ENCODE measurements at places on chromosomes 2 and 18. TPM values are rescaled to one million over a fixed set of nuclear protein-coding genes. Genes with fewer than 3 reads are reported as not detected.
A peak's percentile ranks its signal among the peaks of the same experiment; 100 is the strongest.

DNA sequence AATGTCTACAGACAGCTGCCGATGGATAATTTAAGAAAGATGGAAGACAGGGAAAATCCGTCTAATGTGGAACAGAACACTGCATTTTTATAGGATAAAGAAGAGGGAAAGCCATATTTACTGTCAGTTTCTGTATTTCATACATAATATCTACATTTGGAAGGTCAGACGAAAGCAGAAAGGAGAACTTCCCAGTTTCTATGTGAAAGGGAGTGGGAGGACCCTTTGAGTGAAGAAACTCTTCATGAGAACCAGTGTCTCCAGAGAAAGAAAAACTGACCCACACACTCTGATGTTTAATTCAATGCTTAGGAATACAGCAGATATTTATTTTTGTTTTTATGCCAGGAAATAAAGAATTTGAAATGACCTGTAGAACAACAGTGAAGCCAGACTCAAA, 127.2 kb downstream of the CALCRL start:
- H3K27me3 ChIP-seq, result no peaks in the 10 kb centered on the region
- H3K4me3 ChIP-seq, result no peak overlapping the region
- no peak overlapping the region for H3K27ac ChIP-seq

DAW1 gene
- not detected for total RNA-seq

NCKAP5 gene
- total RNA-seq, result 0.55 TPM

GRCh38 chr18:58140387-58141325, 96.6 kb downstream of the NEDD4L start:
- DNase-seq, result no peak
- H3K4me1 ChIP-seq, result no peaks in the 10 kb centered on the region
- H3K4me3 ChIP-seq, result no peak overlapping the region
- H3K27me3 ChIP-seq, result peaks cover 3% of the 10 kb centered on the region
- H3K27ac ChIP-seq, result no peak overlapping the region
- no peaks in the 10 kb centered on the region for H3K36me3 ChIP-seq

GRCh38 chr2:175575346-175576258, 394.1 kb upstream of the ATP5MC3 start:
- no peak overlapping the region for H3K27ac ChIP-seq
- no peak for DNase-seq
- H3K36me3 ChIP-seq, result no peaks in the 10 kb centered on the region

TMEM182 gene
- total RNA-seq, result 9.9 TPM

TMEM200C gene
- not detected for total RNA-seq

CNTNAP5 gene
- total RNA-seq, result not detected

SERPINB11 gene
- total RNA-seq, result not detected

AGXT gene
- total RNA-seq, result not detected

DNA sequence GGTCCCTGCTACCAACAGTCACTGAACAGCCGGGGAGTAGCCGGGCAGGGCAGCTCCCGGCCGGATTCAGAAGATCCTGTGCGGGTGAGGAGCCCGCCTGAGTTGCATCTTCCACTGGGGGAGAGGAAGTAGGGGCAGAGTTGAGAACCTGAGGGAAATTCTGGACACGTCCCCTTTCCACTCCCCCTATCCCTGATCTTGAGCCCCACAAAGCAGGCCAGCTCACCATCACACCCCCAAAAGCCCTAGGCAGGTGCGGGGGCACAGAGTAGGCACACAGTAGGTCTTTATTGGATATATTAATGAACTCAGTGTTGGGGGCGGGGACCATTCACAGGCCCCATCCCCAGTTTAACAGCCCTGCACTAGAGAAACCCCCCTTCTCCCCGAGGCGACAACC, 81.9 kb upstream of the UXS1 start:
- no peaks in the 10 kb centered on the region for H3K4me1 ChIP-seq
- DNase-seq, result no peak
- no peaks in the 10 kb centered on the region for H3K36me3 ChIP-seq
- H3K4me3 ChIP-seq, result no peak overlapping the region

DNA sequence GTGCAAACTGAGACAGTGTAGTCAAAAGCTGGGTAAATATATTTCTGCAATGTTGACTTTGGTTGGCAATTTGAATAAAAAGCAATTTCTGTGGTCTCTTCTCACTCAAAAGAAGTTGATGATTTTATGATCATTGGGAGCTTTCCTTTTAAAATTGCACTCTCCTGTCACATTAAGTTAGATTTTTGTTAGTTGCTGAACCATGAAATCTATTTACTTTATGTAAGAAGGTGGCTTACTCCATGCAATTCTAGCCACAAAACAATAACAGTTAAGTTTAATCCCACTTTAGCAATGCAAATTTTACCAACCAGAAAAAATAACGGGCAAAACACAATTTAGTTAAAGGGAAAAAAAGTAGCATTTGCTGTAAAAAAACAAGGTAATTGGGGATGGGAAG, 48.3 kb downstream of the DLGAP1 start:
- H3K4me1 ChIP-seq, result no peaks in the 10 kb centered on the region
- no peak for DNase-seq
- no peaks in the 10 kb centered on the region for H3K27me3 ChIP-seq
- no peaks in the 10 kb centered on the region for H3K36me3 ChIP-seq

DNA sequence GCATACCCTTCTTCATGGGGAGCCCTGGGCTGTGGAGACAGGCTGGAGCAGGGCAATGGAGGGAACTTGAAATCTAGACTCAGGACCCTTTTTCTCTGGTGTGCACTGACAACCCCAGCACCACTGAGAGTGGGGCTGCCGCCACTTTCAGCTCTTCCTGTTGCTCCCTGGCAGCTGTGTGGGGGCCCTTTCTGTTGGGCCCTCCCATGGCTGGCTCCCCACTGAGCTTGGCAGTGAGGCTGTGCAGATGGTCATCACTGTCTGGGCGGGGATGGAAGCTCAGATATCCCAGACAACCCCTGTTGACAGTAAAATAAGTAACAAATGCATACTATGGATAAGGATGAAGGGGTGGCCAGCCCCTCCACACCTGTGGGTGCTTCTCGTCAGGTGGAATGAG, 6.7 kb downstream of the MYO7B start:
- H3K27ac ChIP-seq, result no peak overlapping the region
- no peaks in the 10 kb centered on the region for H3K4me1 ChIP-seq

DNA sequence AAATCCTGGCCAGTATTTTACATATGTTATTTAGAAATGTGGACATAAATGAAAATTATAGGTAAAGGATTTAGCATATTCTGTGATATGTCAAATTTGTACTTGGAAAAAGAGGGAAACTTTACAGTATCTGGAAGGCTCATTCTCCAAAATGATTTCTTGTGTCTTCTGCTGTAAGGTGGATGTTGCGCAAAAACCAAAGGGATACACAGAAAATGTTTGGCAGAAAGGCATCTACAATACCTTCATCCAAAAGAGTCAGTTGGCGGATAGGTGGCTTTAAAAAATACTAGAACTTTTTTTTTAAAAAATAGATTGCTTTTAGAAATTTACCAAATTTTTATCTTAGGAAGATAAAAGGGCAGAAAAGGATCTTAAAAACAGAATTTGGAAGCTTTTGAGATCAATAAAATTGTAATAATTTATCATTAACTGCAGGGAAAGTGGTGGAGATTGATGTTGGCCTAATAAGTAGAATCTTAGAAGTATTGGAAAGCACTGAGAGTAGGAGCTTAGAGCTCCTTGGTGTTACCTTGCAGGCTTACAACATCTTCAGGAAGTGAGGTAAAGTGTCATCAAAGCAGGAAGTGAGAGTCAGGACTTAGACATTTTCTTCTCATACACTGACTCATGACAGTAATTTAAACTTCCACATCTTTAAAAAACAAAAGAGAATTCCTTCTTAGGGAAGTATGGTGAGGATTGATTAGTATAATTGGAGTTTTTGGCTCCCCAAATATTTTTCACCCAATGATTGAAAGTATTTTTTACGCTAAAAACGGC, 2.1 kb downstream of the NABP1 start:
- no peaks in the 10 kb centered on the region for H3K36me3 ChIP-seq
- peaks cover 25% of the 10 kb centered on the region for H3K4me1 ChIP-seq
- H3K27ac ChIP-seq, result peak overlapping the region; percentile 89
- no peaks in the 10 kb centered on the region for H3K27me3 ChIP-seq

GRCh38 chr2:157792335-157793052, 83.6 kb downstream of the ACVR1 start:
- peaks cover 58% of the 10 kb centered on the region for H3K4me1 ChIP-seq
- peak overlapping the region; percentile 92 for H3K27ac ChIP-seq
- peak; percentile 30 for DNase-seq
- H3K36me3 ChIP-seq, result peaks cover 7% of the 10 kb centered on the region

TMEM178A gene
- total RNA-seq, result not detected

LBX2 gene
- total RNA-seq, result 0.59 TPM

GRCh38 chr18:36212301-36213171, 25.2 kb downstream of the MOCOS start:
- no peak for DNase-seq
- no peaks in the 10 kb centered on the region for H3K4me1 ChIP-seq
- H3K27me3 ChIP-seq, result no peaks in the 10 kb centered on the region
- no peak overlapping the region for H3K27ac ChIP-seq
- no peak overlapping the region for H3K4me3 ChIP-seq
- no peaks in the 10 kb centered on the region for H3K36me3 ChIP-seq

GRCh38 chr18:79400091-79400590, 4.4 kb downstream of the NFATC1 start:
- peaks cover 47% of the 10 kb centered on the region for H3K4me1 ChIP-seq
- H3K36me3 ChIP-seq, result no peaks in the 10 kb centered on the region
- peak overlapping the region; percentile 96 for H3K27ac ChIP-seq
- H3K27me3 ChIP-seq, result no peaks in the 10 kb centered on the region
- DNase-seq, result peak; percentile 62

GRCh38 chr2:240840435-240841060, 20.5 kb upstream of the KIF1A start:
- H3K36me3 ChIP-seq, result no peaks in the 10 kb centered on the region
- no peak for DNase-seq
- H3K4me3 ChIP-seq, result no peak overlapping the region
- H3K27ac ChIP-seq, result no peak overlapping the region
- no peaks in the 10 kb centered on the region for H3K4me1 ChIP-seq
- peaks cover 12% of the 10 kb centered on the region for H3K27me3 ChIP-seq

DNA sequence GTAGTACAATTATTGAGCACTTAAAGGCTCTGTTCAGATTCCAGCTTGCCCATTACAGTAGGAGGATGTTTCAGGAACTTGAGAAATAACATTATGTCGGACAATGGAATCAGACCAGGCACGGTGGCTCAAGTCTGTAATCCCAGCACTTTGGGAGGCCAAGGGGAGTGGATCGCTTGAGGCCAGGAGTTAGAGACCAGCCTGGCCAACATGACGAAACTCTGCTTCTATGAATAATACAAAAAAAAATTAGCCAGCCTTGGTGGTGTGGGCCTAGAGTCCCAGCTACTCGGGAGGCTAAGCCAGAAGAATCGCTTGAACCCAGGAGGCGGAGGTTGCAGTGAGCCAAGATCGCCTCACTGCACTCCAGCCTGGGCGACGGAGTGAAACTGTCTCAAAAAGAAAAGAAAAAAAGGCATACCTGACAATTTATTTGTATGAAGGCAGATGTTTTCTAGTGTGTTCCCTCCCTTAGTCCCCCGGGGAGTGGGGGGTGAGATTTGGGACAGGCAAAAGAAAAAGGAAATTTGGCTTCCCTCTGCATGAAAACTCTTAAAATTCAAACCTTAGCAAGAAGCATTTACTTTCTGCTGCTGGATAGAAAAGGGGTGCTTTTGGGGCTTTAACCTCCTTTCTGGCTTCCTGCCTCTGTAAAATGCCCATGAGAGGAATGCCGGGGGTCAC, 13.7 kb upstream of the ZNF532 start:
- H3K36me3 ChIP-seq, result no peaks in the 10 kb centered on the region
- DNase-seq, result peak; percentile 34
- peak overlapping the region; percentile 68 for H3K27ac ChIP-seq

GRCh38 chr2:99688699-99689098, 198.9 kb upstream of the REV1 start:
- no peak overlapping the region for H3K27ac ChIP-seq
- no peaks in the 10 kb centered on the region for H3K27me3 ChIP-seq
- H3K36me3 ChIP-seq, result no peaks in the 10 kb centered on the region
- peaks cover 4% of the 10 kb centered on the region for H3K4me1 ChIP-seq
- no peak for DNase-seq
- H3K4me3 ChIP-seq, result no peak overlapping the region

GRCh38 chr18:58268849-58269248, 224.8 kb downstream of the NEDD4L start:
- DNase-seq, result peak; percentile 46
- no peaks in the 10 kb centered on the region for H3K27me3 ChIP-seq
- peak overlapping the region; percentile 42 for H3K27ac ChIP-seq

DNA sequence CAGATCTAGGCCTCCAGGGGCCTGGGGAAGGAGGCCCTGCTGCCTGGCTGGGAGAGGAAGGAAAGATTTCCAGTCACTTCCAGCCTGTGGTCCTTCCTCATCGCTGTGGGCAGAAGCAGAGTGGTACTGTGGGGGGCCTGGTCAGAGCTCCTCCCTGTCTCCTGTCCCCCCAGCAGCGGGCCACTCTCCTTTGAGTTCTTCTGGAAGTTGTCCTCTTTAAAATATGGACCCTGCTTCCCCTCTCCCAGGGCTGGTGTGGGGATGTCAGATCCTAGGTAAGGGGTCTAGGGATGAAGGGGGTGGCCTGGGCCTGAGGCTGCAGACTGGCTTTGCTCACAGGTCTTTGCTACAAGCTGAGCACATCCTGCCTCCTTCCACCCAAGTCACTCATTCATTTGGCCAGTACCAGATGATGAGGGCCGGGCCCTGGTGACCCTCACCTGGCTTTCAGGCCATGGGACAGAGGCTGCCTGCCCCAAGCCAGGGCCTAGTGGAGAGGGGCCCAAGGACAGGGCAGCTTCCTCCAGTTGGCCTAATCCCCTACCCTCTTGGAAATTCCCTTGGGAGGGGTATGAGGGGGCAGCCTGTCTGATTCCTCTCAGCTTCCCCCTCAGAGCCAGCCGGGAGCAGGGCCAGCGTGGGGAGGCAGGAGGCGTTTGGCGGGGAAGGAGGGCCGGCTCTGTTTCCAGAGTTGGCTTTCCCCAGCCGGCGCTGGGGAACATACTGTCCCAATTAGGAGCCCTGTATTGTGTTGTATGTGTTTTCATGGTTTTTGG, 231.9 kb downstream of the DYSF start:
- no peaks in the 10 kb centered on the region for H3K27me3 ChIP-seq
- peak; percentile 89 for DNase-seq
- peaks cover 34% of the 10 kb centered on the region for H3K4me1 ChIP-seq
- H3K27ac ChIP-seq, result peak overlapping the region; percentile 87

GRCh38 chr18:79485788-79486355, 90.1 kb downstream of the NFATC1 start:
- H3K27ac ChIP-seq, result peak overlapping the region; percentile 47
- H3K36me3 ChIP-seq, result peaks cover 10% of the 10 kb centered on the region
- no peaks in the 10 kb centered on the region for H3K27me3 ChIP-seq
- DNase-seq, result no peak

GRCh38 chr2:20148923-20149702, 75.8 kb downstream of the SDC1 start:
- H3K36me3 ChIP-seq, result no peaks in the 10 kb centered on the region
- no peaks in the 10 kb centered on the region for H3K27me3 ChIP-seq
- no peak for DNase-seq
- no peak overlapping the region for H3K4me3 ChIP-seq

- no peaks in the 10 kb centered on the region for H3K4me1 ChIP-seq
- DNase-seq, result no peak
- no peaks in the 10 kb centered on the region for H3K27me3 ChIP-seq
Measured at GRCh38 chr2:241810307-241811200, 1.6 kb downstream of the NEU4 start.

- DNase-seq, result no peak
- no peak overlapping the region for H3K4me3 ChIP-seq
- H3K4me1 ChIP-seq, result no peaks in the 10 kb centered on the region
- H3K36me3 ChIP-seq, result no peaks in the 10 kb centered on the region
- no peaks in the 10 kb centered on the region for H3K27me3 ChIP-seq
Measured at GRCh38 chr2:126504949-126505348, 151.0 kb upstream of the GYPC start.

GRCh38 chr2:70658476-70658875, 104.8 kb upstream of the TGFA start:
- peaks cover 9% of the 10 kb centered on the region for H3K27me3 ChIP-seq
- DNase-seq, result no peak
- no peak overlapping the region for H3K4me3 ChIP-seq
- no peaks in the 10 kb centered on the region for H3K4me1 ChIP-seq
- no peaks in the 10 kb centered on the region for H3K36me3 ChIP-seq

All from gastrocnemius medialis (tissue), 4 donors.